ENCODE measurements at places on chromosomes 16 and 17. TPM values are rescaled to one million over a fixed set of nuclear protein-coding genes. Genes with fewer than 3 reads are reported as not detected.

GRCh38 chr16:81624760-81625543 lies 154.1 kb upstream of the PLCG2 start:
- no peak for DNase-seq

DNA sequence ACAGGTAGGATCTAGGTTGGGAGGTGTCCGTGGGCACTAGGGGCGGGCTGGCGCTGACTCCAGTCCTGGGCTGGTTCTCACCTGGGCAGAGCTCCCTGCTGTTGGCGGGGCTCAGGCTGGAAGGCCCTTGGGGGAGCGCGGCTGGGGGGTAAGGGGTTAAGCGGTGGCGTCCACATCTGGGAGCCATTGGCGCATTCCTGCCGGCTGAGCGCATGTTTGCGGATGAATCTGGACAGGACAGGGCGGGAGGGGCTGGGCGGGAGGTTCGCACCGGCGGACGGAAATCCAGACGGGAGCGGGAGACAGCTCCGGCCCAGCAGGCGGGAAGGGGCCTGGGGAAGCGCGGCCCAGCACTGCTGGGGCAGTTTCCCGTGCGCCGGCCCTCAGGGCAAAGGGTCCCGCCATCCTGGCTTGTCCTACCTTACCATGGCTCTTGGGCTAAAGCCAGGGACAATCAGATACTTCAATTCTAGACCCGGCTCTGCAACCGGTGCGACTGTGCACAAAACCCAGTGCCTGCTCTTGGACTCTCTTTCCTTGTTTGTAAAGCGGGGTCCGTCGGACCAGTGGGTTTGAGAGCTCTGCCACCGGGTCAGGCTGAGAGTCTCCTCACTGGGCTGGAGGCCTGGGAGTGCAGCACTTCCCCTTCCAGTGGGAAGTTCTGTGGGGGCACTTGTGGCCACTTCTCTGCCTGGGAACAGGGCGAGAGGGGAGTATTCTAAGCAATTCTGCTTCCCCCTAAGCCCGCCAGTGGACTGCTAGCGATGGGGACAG lies 7.8 kb downstream of the RARA start:
- DNase-seq = peak; percentile 78

DNA sequence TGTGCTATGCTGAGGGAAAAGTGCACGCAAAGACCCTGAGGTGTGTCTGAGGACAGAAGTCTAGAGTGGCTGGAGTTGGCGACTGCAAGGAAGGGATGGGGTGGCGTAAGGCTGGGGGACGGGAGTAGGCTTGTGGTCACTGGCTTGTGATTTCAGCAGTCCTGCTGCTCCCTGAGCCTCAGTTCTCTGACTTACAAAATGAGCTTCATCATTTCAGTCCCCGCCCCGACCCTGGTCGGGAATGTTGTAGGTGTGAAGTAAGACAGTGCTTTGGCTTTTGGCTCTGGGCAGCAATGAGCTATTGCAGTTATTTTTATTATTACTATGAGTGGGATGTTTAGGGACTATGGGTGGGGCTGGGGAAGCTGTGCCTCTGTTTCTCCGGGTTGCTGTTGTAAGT lies 8.6 kb downstream of the ADGRG1 start:
- DNase-seq = peak; percentile 59

DNA sequence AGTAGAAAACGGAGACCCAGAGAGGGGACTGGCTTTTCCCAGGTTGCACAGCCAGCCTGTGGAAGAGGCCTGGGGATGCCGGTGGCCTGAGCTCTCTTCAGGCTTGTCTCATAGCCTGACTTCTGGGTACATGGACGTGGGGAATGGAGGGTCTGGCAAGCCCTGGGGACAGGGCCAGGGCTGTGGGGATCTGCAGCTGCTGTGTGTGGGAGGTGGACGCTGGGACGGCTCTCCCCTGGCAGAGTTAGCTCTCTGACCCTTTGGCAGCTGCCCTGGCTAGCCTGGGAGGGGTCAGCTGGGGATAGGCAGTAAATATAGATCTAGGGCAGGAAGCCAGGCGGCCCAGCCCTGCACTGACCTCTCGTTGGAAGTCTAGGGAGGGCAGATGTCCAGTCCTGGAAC lies 20.5 kb downstream of the SLC4A1 start:
- DNase-seq = peak; percentile 65

DNA sequence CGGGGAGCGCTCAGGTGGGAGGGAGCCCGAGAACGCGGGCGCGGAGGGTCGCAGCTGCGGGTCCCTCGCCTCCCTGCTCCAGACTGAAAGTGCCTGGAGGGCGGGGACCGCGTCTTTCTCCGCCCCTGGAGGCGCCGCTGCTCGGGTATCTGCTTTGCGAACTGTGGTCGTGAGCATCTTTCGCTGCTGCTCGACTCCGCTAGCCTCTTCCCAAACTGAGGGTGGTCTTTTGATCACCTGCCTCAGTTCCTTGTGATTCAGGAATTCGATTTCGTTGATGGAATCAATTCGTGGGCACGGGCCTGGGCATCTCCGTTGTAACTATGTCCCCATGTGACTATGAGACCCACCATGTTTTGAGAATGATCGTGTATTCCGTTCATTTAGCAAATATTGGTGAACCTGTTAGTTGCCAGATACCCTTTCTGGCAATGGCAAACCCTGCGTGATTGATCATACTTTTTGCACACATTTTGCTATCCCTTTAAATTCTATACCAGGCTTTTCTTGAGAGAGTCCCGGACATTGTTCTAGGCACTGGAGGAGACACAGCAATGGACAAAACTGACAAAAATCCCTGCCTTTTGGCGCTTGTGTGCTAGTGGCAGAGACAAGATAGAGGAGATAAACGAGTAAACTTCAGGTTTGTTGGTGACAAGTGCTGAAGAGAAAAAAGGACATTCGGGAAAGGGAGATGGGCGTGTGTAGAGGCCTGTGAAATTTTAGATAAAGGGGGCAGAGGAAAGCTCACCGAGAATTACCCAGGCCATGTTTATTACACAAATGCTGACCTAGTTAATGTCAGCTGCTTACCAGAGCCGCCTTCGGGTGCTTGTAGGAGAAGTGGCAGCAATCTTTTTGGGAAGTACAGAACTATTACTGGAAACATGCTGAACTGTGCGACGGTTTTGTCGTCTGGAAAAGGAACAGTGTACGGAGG lies 948 bp downstream of the UTP18 start:
- DNase-seq = peak; percentile 24

DNA sequence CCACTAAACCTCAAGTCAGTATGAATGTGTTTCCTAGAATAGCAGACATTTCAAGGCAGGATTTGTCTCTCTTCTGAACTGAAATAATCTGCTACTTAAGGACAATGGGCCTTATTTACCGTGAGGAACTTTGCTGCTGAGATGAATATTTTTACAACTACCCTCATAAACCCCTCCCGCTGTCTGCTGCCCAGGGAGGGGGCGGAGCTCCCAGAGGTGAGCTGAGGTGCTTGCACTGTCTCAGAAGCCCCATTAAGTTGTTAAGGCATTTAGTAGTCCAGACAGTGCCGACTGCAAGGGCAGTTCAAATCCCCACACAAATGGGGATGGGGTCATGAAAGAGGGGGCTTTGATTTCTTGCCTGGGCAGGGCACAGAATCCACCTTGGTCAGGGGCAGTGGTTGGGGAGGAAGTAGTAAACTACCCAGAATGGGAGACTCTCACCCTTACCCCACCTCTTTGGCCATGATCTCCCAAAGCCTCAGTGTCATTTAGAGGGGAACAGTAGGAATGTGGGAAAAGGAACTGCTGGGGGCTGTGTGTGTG lies 19.2 kb downstream of the HNF1B start:
- DNase-seq = no peak

- peak; percentile 36 for DNase-seq
Measured at GRCh38 chr17:45775576-45776011, 8.5 kb upstream of the CRHR1 start.

- no peak for DNase-seq
Measured at GRCh38 chr16:10601444-10602408, 21.3 kb upstream of the EMP2 start.

GRCh38 chr17:38533866-38534497 lies 71.8 kb downstream of the SRCIN1 start:
- DNase-seq = no peak

DNA sequence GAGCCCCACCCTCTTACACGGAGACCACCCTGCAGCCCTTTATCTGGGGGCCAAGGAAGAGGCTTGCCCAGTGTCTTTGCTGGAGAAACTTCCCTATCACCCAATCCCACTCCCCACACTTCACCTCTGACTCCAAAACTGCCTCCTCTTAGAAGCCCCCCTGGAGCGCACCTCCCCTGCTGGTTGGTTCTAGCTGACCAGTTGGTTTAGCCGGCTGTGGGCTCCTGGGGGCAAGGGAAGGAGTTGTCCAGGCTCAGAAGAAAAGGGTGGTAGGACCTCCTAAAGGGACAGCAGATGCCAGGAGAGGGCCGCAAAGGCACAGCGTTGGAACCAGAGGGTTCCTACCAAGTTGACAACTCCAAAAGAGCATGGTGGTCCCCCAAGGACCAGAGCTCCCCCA lies 2.0 kb downstream of the BCAR1 start:
- DNase-seq = no peak

DNA sequence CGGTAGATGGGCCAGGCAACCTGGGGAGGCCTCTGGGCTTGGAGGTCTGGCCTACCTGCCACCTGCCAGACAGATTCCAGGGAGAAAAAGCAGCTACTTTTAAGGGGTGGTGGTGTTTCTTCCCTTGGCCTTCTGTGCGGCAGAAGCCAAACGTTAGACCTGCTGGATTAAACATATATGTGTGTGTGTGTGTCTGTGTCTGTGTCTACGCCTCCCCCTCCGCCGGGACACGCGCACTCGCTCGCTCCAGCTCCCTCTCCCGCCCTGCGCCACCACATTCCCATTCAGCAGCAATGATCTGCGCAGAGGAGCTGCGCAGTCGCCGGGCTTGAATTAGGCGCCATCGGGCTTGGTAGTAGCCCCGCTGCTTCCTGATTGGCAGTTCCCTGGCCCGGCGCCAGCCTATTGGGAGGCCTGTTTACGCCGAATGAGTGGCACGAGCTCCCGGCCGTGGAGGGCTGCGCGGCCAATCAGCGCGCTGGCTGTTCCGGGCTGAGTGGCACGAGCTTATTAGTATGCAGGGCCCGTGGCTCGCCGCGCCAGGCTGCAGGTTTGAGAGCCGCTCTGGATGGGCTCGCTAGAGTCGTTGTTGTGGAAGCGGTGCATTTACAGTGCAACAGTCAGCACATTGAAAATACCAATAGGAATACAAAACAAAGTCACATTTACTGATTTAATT lies at the start of gene BAHCC1:
TSS of gene BAHCC1 (plus strand) at position 537 of the 679 bp plus-strand sequence. CDS start 4,283 bp downstream, outside the sequence.
- DNase-seq = peak; percentile 100

- DNase-seq = no peak
Measured at GRCh38 chr17:67746704-67747571, 29.2 kb downstream of the NOL11 start.

DNA sequence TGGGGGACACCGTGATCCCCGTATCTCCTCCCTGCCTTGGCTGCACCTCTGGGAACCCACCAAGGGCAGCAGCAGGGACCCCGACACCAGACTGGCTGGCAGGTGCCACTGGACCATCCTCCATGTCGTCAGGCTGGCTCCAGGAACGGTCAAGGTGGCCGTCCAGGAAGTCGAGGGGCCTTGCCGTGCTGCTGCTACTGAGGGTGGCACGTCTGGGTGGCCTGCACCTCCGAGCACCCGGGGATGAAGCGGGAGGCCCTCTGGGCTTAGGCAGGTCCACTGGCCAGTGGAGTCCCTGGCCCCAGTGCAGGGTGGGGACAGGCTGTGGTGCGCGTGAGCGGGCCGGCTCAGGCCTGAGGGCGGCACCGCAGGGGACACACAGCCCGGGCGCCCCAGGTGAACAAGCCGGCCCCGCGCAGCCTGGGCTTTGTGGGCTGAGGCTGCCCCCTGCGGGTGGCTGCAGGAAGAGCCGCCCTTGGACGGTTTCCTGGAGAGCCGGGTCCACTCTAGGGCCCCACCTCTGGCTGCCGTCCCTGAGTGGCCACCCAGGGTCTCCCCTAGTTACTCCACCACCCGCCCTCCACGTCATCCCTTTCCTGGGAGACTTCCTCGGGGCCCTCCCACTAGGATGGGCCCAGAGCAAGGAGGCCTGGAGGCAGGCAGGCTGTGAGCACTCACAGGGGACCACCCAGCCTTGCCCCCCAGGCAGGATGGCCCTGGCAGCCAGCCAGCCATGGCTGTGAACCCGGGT lies 42.8 kb upstream of the ZC3H18 start:
- DNase-seq = peak; percentile 77

- DNase-seq = no peak
Measured at GRCh38 chr16:47873434-47873833, 282.4 kb downstream of the ABCC12 start.

DNA sequence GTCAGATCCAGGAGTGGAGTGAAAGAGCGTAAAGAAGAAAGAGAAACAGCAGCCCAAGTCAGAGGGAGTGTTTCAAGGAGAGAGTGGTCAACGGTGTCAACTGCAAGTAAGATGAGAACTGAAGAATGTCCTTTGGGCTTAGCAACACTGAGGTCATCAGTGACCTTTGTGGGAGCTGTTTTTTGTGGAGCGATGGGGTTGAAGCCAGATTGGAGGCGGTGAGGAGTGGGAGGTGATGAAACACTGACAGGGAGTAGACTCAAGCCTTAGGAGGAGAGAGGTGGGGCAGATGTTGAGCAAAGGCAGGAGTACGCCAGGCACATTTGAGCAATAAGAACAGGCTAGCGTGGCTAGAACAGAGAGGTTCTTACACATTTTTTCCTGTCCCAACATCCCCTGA lies 103.7 kb upstream of the GNAO1 start:
- peak; percentile 44 for DNase-seq

DNA sequence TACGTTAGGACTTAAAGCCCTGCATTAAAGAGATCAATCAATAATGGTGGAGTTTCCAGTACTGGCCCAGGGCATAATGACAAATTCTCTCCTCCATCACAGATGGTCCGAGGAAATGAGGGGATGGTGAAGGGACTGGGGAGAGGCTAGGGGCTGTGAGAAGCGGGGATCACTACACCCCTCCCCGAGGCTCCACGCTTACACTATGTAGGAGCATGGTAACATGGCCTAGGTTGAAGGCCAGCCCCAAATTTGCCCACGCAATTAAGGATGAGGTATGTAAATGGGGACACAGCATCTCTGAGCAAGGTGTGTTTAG lies 8.0 kb upstream of the AKTIP start:
- DNase-seq = no peak

- DNase-seq = no peak
Measured at GRCh38 chr16:68065716-68066305, 19.4 kb upstream of the NFATC3 start.

GRCh38 chr17:31318851-31319661 lies 2.4 kb downstream of the EVI2A start:
- DNase-seq = no peak

GRCh38 chr16:66538910-66539309 lies 11.0 kb downstream of the TK2 start:
- DNase-seq = no peak

- no peak for DNase-seq
Measured at GRCh38 chr17:57530508-57530907, 214.6 kb downstream of the CCDC182 start.

KRTAP4-1 gene
- total RNA-seq = not detected

CFAP52 gene
- not detected for total RNA-seq

VMO1 gene
- 0.81 TPM for total RNA-seq

ERCC4 gene
- total RNA-seq = 6.8 TPM

CHST5 gene
- total RNA-seq = not detected

EFNB3 gene
- 1.4 TPM for total RNA-seq

WDR59 gene
- 35.7 TPM for total RNA-seq

KRTAP9-3 gene
- total RNA-seq = not detected

GCSH gene
- 24.5 TPM for total RNA-seq

SRCAP gene
- 42.3 TPM for total RNA-seq

PMP22 gene
- total RNA-seq = 163 TPM

MYH3 gene
- total RNA-seq = 1.9 TPM

MIS12 gene
- total RNA-seq = 11.0 TPM

PALB2 gene
- total RNA-seq = 6.3 TPM

SGCA gene
- 96.3 TPM for total RNA-seq

All from left cardiac atrium (tissue), 4 donors.